ENCODE measurements at places on chromosomes 3 and 15.

- DNase-seq, result no peak
Observed at GRCh38 chr3:134710313-134710680, 59.5 kb upstream of the KY start.

GRCh38 chr15:58378241-58379085 is 53.3 kb upstream of the LIPC start:
- no peak for DNase-seq

- no peak for DNase-seq
Observed at GRCh38 chr15:92882697-92883162, 17.4 kb upstream of the CHD2 start.

DNA sequence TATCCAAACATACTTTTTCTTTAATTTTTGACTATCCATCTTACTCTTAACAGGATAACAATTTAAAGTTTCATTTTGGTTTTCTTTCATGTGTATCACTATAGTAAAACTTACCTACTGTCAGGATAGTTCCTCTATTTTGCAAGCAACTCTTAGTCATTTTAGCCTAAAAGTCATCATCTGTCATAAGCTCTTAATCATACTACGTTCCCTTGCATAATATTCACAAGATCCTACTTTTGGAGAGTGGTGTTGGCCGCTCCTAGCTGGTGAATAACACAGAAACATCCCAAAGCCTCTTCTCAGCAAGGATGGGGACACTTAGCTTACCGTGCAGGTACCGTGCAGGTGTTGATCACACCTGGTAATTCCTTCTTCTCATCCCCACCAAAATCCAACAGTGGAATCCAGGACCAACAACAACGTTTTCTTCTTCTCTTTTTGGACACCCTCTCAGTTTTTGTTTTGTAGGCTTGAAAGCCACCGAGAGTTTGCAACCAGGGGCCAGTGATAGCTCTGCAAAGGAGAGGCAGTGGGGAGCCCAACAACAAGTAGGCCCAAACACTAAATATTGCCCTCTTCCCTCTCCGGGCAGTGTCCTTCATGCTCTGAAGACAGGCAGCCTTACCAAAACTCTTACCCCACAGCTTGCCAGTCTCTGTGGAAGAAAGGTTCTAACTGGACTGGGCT is 433 bp downstream of the FILIP1L start:
- DNase-seq, result no peak

DNA sequence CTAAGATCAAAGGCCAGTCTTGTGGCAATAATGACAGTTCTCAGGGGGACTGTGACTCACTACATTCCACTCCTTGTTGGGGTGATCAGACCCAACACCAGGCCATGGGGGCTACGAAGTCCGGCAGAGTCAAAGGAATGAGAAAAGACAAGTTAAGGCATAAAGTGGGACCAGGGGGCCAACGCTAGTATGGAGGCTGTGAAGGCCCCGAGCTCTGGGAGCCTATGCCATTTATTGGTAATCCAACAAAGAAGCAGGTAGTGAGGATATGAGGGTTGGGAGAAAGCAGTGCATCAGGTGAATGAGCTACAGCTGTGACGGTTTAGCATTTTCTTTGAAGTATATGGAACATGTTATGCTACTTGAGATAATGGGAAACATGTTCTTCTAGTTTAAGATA is 104.4 kb upstream of the C2CD4B start:
- DNase-seq, result no peak

GRCh38 chr15:64842986-64843561 is 1.4 kb downstream of the PLEKHO2 start:
- DNase-seq, result no peak

DNA sequence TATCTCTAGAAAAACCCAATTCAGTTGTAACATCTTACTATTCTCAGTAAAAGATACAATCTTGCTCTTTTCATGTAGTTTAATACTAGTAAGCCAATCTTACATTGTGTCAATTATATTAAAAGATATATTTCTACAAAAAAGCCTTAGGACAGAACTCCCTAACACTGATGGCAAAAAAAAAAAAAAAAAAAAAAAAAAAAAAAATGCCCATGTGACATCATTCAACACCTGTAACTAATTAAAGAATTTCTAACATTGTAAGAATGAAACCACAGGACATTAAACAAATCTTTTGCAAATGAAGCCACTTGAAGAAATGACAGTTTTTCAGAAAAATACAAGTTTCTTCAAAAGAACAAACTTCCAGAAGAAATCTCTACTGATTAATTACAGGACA is 119.8 kb downstream of the SUCLG2 start:
- DNase-seq, result no peak

DNA sequence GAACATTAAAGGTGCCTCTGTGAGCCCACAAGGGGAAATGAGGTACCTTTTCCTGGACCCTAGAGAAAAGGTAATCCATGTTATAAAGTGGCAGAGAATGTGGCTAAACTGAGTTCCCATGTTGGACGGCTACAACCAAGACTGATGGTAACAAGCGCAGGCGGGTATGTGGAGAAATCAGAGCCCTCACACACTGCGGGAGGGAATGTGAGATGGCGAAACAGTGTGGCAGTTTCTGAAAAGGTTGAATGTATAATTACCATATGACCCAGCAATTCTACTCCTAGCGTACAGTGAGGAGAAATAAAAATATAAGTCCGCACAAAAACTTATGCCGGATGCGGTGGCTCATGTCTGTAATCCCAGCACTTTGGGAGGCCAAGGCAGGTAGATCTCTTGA is 24.1 kb upstream of the SHISA5 start:
- no peak for DNase-seq

DNA sequence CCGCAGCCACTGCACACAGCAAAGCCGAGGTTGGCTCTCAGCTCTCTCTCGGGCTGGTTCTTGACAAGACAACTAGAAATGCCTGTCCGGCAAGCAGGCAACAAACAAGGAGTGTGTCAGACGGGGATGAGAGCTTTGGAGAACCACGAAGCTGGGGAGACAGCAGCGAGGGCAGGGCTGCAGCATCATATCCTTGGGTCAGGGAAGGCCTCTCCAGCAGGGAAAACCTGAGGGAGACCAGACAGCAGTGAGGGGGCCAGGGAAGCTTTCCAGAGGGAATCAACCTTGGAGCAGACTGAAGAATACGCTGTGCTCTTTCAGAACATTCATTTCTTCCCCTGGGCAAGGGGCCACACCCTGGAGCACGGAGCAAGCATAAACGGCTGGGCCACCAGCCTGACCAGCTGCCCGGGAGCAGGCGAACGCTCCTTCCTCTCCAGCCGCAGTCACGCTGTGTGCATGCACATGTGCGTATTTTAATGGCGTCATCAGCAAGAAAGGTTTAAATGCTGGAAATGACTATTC is 58.7 kb downstream of the CHSY1 start:
- no peak for DNase-seq

- DNase-seq, result no peak
Observed at GRCh38 chr3:65671004-65671403, 367.7 kb downstream of the MAGI1 start.

GRCh38 chr15:26891448-26892181 is 24.8 kb downstream of the GABRA5 start:
- DNase-seq, result no peak

GRCh38 chr3:15531346-15531745 is 9.8 kb upstream of the COLQ start:
- DNase-seq, result no peak

GRCh38 chr15:71508081-71508682 is 302.2 kb upstream of the NR2E3 start:
- DNase-seq, result no peak

DNA sequence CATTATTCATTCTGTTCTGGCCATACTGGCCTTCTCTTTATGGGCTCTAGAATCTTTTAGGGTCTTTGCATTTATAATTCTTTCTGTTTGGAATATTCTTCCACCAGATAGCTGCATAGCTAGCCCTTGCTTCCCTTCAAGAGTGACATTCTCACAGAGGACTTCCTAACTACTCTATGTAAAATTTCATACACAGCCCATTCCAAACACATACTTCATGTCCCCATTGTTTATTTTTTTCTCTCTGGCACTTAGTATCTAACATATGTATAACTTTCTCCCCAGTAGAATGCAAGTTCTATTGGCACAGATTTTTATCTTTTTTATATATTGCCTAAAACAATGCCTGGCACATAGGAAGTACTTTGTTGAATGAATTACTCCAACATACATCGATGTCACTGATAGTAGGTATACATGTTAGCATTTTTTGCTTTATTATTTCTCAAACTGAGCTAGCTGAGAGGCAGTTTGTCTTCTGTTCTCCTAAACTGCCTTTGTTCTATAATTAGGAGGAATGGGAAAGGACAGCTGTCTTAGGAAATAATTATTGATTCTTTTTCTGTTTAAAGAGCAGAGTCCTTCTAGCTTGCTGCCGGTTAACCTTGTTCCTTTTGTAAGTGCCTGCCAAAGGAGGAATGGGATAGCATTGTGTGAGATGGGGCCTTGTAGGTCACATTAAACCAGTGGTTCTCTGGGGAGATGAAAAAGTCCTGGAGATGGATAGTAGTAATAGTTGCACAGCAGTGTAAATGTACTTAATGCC is 7.9 kb downstream of the FAM162A start:
- DNase-seq, result no peak

GRCh38 chr3:38805765-38806386 is 10.1 kb downstream of the SCN10A start:
- no peak for DNase-seq
